NCI-H1092 treated with DMSO at 0.1 percent for 48 hours (cell line): ENCODE measurements at places on chromosomes 1 and 21.
A peak's percentile ranks its signal among the peaks of the same experiment; 100 is the strongest.

DNA sequence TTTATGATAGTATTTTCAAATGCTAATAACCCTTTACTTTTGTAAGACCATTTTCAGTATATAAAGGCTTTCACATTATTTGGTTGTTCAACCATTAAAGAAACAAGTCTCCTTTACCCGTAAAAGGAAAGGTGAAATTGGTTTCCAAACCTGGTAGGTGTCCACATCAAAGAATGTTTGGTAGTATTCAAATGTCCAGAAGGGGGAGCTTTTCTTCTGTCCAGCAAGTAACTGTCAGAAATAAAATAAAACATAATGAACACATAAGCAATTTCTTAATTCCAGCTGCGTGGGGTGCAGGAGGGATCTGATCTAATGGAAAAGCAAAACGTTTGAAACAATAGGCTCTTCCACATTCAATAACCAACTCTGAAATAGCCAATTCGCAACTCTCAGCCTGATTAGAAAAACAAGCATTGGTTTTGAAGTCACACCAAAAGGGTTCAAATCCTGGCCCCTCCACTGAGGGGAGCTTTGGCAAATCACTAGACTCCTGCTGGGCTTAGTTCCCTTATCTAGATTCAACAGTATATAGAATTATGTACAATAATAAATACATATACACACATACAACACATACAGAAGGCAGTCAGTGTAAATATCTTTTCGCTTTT lies 11.0 kb downstream of the YIPF1 start:
- peak; percentile 52 for DNase-seq

- no peak for DNase-seq
These were observed 27.7 kb upstream of the FMO1 start for GRCh38 chr1:171220581-171221054.

- no peak for DNase-seq
These were observed 34.4 kb downstream of the TMCC2 start for GRCh38 chr1:205261946-205262691.

DNA sequence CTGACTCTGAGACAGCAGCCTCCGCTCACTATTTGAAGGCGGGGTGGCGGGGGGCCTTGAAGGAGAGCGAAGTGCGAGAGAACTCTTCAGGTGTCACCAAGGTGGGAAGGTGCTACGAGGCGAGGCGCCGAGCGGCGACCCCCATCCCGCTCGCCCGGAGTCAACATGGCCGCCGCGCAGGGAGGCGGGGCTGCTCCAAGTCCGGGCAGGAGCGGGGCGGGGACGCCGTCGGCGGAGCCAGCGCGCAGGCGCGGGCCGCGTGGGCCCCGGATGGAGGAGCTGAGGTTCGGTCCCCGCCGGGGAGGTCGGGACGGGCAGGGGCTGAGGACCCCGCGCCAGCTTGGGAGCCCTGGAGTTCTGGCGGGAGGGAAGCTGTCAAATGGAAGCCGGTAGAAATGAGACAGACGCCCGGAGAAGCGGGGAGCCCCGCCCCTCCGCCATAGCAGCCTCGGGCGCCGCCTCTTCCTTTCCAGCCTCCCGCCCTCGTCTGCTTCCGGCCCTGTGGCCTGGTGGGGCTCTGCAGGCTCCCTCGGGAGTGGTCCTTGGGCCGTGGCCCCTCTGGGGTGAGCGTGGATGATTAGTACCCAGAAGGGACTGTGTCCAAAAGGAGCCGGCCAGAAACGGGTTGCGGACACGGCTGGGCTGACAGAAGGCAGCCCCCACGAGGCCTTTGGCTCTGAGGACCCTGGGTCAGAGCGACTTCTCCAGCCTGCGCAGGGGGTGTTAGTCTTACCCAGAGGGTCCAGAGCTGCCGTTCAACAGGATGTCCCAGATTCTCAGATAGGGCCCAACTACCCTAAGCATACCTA lies at the start of gene PIGV:
Gene PIGV, plus strand, starts transcription at position 245 of the 809 bp plus-strand sequence. CDS start 2,866 bp downstream, outside the sequence.
- DNase-seq = peak; percentile 98

- DNase-seq = no peak
These were observed 7.1 kb downstream of the ZC3H12A start for GRCh38 chr1:37481289-37482003.

GRCh38 chr1:160723332-160723731 lies 11.7 kb upstream of the CD48 start:
- DNase-seq = no peak

- DNase-seq = no peak
These were observed 1.1 kb downstream of the TAGLN2 start for GRCh38 chr1:159924025-159924790.

DNA sequence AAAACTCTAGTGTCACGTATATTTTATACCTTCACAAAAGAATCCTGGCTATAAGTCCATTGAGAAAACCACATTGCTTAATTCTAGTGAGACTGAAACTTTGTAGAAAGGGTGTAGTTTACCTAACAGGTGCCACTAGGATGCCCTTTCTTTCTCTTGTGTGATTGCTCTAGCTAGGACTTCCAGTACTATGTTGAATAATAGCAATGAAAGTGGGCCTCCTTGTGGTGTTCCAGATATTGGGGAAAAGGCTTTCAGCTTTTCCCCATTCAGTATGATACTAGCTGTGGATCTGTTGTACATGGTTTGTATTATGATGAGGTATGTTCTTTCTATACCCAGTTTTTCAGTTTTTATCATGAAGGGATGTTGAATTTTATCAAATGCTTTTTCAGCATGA lies 39.7 kb upstream of the CHODL start:
- DNase-seq = peak; percentile 4

DNA sequence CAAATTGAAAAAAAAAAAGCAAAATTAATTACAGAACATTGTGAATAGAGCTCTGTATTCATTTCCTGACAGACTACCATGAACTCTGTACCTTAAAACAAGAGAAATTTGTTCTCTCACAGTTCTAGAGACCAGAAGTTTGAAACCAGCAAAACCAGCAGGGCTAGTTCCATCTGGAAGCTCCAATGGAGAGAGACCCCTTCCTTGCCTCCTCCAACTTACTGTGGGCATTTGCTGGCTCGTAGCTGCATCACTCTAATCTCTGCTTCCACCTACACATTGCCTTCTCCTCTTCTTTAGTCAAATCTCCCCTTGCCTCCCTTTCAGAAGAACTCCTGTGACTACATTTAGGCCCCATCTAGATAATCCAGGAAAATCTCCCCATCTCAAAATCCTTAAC lies 56.5 kb downstream of the SYDE2 start:
- no peak for DNase-seq

GRCh38 chr1:243849421-243850201 lies 432 bp downstream of the AKT3 start:
- peak; percentile 63 for DNase-seq

DNA sequence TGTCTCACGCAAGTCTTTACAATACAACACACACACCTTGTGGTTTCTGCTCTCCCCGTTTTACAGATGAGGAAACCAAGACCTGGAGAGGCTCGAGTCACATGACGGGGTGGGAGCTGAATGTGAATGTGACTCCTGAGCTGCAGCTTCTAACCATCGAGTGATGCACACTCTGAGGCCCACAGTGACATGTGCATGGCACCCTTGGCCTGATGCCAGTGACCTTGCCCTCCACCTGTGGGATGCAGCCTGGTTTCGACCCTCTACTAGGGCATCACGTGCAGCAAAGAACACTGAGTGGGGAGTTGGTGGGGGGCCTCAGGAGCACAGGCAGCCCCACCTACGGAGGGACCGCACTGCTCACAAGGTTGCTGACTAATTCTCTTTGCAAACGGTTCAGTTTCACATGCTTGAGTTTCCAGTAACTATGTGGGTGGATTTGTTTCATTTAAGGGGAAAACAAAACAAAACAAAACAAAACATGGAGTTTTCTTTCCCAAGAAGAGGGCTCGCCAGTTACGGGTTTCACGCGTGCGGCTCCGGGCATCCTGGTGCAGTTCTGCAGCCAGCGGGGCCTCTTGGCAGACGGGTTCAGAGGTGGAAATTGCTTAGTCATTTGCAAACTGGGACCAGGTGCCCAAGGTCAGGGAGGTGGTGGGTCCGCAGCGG lies 22.9 kb downstream of the SPSB1 start:
- no peak for DNase-seq

DNA sequence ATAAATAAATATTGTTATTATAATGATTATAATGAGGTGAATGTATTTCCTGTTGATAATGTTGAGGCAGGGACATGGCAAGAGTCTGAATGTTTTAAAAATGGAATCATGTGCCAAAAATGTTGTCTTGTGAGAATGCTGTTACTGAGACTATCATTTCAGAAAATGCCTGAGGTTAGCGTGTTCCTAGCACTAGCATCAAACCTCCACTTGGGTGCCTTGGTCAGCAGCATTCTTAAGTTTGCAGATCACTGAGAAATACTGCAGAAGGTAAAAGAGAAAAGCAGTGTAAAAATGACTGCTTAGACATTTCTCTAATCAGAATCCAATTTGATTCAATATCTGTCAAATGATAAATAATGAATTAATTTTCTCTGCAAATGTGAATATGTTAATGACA lies 50.8 kb downstream of the OLFM3 start:
- DNase-seq = no peak

GRCh38 chr1:184563308-184563707 lies 176.5 kb downstream of the C1orf21 start:
- DNase-seq = peak; percentile 59

DNA sequence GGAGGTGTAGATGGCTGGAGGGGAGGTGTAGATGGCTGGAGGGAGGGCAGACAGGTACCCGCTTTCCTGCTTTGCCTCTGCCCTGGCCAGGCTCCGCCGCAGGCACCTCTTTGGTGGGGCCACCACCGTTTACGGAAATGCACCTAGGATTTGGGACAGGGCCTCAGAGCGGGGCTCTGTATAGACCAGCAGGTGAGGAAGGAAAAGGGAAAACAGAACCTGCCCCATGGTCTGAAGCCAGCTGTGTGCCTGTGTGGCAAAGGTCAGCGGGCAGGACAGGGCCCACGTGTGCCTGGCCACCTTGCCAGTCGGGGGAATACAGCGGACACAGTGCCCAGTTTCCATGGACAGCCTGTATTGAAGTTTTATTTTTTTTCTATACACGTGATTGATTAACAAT lies 12.1 kb upstream of the PTTG1IP start:
- DNase-seq = no peak

DNA sequence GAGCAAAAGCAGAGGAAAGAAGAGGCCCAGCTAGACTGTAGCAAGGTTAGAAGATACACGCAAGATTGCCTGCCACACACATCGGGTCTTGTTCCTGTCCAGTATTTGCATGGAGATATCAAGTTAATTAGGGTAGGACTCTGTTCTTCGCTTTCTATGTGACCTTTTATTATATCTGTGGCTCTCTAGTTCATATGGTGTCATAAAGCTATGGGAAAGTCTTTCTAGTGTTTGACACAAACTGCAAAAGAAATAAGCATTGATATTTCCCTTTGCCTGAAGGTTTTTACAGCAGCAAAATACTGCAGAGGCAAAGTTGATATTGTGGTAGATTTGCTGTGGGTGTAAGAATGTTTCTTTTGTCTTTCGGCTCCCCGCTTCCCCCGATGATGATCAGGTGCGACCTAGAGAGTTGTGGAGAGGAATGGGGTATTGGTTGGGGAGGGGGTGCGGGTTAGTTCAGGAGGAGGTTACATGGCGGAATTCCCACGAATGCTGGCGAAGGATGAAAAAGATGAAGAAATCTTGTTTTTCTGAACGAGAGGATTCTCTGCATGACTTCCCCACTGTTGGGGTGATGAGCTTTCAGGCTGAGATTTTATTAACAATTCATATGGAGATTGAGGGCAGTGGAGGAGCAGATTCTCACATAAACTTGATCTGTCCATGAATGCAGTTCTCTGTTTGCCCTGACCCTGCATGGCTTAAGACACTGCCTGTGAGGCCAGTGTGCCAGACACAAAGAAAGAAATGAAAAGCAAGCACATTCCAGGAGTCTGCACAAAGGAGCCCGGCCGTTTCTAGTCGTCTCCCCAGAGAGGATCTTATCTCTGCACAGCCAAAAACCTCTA lies 550.2 kb downstream of the USP25 start:
- DNase-seq = no peak

GRCh38 chr1:4960782-4961475 lies 306.5 kb downstream of the AJAP1 start:
- DNase-seq = no peak

DNA sequence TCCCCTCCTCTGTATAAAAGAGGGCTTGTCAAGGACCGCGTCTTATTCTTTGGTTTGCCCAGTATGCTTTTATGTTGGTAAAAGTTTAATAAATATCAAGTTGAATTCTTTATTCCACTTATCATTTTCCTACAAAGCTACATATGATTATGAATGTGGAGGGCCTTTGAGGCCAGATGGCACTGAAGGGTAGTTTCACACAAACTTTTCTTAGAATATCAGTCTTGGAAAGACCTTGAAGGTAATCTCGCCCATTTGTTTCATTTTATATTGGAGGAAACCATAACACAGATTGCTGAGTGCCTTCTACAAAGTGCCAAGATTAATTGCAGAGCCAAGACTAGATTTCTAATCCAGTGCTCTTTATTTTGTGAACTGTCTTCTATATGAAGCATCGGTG lies 5.8 kb upstream of the FUBP1 start:
- no peak for DNase-seq

GRCh38 chr1:182217967-182218366 lies 156.5 kb upstream of the ZNF648 start:
- DNase-seq = no peak

DNA sequence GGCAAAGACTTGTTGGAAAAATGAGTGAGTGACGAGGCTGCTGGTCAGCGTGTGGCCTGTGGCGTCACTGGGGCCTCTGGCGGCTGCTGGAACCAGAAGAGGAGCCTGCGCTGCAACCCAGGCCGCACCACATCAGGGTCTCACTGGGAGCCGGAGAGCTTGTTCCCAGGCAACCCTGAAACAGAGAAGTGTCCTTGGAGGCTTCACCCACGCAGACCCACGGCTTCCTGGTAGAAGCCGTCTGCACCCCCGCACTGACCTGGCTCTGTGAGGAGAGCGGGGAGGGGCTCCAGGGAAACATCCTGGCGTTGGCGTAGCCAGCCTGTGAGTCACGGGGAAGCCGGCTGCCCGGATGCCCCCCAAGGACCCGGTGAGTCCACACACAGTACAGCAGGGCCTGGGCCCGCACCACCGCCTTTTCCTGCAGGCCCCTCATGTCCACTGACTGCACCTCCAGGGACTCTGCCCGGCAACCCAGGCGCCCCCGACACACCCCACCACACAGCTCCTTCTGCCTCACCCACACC lies 57.4 kb downstream of the COL6A1 start:
- no peak for DNase-seq

DNA sequence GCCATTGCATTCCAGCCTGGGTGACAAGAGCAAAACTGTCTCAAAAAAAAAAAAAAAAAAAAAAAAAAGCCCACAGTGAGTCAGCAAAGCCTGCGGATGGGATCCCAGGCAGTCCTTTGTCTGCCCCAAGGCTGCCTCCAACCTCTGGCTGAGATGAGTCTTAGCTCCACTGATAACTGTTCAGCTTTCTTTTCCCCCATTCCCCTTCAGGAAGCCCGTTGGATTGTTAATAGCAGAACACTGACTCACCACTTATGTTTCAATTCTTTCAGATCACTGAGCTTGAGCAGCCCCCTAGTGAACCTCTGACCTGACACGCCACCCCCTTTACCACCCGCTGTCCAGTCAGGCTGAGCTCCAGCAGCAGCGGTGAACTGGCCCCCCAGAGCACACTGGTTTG lies 57.5 kb downstream of the ERG start:
- DNase-seq = no peak

GRCh38 chr1:17162941-17163340 lies 42.0 kb upstream of the PADI1 start:
- DNase-seq = no peak

- DNase-seq = no peak
These were observed 225.8 kb downstream of the RYR2 start for GRCh38 chr1:237267743-237268142.
